ENCODE measurements at places on chromosomes 12 and 14.

DNA sequence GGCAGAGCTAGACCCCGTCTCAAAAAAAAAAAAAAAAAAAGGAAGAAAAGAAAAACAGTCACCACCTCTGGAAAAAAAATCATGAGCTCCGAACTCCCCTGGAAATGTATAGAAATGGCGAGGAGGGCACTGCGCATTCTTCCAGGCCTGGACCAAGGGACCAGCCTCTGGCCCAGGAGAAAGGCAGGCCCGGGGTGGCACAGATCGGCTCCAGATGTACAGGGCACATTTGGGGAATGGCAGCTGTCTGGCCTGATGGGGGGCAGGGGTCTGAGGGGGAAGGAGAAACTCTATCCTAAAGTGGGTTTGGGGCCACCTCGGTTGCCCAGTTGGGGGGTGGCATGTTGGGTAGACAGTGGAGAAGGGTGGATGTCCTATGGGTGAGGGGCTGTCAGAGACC, 46.0 kb upstream of the EML1 start:
- DNase-seq: no peak

DNA sequence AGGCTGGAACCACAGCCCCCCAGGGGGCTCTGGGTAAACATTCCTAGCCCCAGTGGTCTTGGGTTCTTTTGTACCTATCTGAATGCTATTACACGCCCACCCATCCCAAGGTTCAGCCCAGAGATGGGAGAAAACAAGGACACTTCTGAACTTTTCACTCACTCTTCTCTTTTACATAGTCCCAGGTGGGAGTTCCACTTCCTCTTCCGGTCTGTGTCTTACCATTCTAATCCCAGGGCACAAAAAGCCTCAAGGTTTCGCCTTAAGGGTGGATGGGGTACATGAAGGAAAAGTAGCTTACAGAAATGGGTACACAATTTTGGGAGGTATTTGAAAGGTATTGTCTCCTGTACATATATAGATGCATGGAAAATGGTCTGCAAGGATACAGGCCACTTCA, 79.0 kb downstream of the TMEM30B start:
- DNase-seq: no peak

- DNase-seq: no peak
These were observed 41.2 kb downstream of the NKX2-1 start for GRCh38 chr14:36478782-36479181.

- peak; percentile 79 for DNase-seq
These were observed 26.7 kb downstream of the NTN4 start for GRCh38 chr12:95763809-95764253.

DNA sequence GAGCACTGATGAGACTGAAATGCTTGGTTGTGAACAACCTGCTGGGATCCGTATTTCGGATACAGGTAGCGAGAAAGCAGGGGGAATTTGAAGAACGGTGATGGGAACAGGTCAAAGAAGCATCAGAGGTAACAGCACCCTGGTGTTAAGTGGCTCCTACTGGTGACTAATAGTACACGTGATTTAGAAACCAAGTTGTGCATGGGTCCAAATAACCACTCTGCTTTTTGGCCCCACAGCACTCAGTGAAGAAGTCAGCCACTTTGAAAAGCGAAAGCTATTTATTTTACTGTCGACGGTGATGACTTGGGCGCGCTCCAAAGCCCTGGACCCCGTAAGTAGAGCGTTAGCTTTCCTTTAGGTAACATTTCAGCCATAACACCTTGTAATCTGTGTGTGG, 16.7 kb downstream of the AK7 start:
- no peak for DNase-seq

DNA sequence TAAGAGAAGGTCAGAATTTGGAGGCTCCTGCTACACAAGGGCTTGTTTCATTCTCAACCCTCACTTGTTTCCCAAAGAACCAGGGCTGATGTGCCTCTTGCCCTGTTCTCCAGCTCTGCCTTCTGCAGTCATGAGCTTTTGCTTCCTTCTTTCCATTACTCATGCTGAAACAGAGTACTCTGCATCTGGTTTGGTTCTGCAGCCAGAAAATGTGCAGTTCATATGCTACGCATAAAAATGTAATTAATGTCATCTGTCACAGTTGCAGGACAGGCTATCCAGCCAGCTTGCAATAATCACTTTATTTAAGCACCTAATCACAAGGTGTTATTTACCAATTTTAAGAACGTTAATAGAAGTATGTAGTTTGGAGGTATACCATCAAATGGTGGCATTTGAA, 150.2 kb downstream of the SRGAP1 start:
- no peak for DNase-seq

DNA sequence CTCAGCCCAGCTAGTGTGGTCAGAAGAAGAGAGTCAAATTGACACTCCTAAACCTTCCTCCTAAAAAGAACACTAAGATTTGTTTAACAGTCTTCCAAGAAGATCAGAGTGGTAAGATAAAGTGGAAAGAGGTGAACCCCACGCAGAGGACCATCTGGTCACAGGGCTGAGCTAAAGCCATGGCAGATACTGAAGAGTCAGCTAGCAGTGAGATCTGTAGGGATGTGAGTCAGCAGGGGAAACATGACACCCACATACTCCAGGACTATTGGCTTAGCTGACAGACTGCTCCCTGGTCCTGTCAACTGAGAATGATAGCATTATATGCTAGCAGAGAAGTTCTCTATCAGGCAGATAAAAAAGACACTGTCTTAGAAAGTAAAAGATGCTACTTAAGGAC, 269.4 kb upstream of the ALG10 start:
- DNase-seq: no peak

- DNase-seq: no peak
These were observed 92.9 kb downstream of the TESC start for GRCh38 chr12:117006333-117006732.

DNA sequence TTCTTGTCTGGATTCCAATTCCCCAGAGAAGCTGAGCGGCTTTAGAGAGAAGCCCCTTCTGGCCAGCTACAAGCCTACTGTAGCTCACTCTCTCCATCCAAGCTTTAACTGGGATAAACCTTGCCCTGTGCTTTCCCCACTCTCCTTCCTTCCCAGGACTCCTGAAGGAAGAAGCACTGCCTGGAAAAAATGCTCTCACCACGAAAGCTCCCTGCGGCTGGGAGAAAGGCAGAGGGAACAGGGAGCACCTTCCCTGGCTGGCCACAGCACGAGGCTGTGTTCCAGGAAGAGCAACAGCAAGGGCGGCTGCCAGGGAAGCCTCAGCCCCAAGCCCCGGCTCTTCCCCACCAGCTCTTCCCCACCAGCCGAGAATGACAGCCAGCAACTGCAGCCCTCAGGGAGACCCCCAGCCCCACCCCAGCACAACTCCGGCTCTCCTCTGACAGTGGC, 40.8 kb upstream of the PNMA1 start:
- no peak for DNase-seq

DNA sequence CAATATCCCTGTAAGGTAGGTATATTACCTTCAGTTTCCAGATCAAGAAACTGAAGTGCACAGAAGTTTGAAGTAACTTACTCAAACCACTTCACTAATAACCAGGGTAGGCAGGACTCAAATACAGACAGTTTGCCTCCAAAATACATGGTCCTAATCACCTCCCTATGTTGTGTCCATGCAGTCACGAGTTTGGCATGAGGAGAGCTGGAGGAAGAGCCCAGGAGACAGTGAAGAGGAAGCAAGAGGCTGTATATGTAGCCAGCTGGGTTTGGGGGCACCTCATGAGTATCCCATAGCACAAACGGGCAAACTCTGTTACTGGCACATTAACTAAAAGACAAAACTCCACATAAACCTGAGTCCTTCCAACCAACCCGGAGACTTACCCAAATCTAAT, 79.2 kb downstream of the DUSP16 start:
- DNase-seq: no peak

- DNase-seq: no peak
These were observed 136.1 kb upstream of the CCND2 start for GRCh38 chr12:4137441-4137840.

- no peak for DNase-seq
These were observed 52.8 kb downstream of the ARF6 start for GRCh38 chr14:49945448-49946319.

DNA sequence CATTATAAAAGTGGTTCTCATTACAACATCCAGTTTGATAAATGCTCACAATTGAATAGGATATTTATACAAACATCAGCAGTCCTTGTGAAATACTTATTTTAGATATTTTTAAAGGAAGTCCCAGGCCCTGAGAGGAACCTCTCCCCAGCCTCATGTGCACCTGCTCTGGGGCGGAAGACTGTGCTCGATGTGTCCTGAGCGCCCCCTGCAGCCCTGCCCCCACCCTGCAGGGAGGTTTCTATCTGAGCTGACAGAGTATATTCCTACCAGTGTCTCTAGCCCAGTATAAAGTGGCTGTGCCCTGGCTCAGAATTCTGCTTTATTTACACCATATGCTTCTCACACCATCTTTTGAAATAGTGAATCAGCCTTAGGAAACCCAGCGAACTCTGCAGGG, 1349.1 kb downstream of the TMEM121 start:
- no peak for DNase-seq

DNA sequence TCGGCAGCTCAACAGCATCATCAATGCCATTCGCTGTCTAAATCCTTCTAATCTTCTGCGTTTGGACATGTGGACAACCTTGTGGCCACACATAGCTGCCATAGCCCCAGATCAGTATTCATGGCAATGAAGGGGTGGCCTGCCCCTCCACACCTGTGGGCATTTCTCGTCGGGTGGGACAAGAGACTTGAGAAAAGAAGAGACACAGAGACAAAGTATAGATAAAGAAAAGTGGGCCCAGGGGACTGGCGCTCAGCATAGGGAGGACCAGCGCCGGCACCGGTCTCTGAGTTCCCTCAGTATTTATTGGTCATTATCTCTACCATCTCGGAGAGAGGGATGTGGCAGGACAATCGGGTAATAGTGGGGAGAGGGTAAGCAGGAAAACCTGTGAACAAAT, 42.3 kb downstream of the MAGOHB start:
- DNase-seq: no peak

- DNase-seq: no peak
These were observed 1.0 kb downstream of the SH2B3 start for GRCh38 chr12:111406474-111407376.

DNA sequence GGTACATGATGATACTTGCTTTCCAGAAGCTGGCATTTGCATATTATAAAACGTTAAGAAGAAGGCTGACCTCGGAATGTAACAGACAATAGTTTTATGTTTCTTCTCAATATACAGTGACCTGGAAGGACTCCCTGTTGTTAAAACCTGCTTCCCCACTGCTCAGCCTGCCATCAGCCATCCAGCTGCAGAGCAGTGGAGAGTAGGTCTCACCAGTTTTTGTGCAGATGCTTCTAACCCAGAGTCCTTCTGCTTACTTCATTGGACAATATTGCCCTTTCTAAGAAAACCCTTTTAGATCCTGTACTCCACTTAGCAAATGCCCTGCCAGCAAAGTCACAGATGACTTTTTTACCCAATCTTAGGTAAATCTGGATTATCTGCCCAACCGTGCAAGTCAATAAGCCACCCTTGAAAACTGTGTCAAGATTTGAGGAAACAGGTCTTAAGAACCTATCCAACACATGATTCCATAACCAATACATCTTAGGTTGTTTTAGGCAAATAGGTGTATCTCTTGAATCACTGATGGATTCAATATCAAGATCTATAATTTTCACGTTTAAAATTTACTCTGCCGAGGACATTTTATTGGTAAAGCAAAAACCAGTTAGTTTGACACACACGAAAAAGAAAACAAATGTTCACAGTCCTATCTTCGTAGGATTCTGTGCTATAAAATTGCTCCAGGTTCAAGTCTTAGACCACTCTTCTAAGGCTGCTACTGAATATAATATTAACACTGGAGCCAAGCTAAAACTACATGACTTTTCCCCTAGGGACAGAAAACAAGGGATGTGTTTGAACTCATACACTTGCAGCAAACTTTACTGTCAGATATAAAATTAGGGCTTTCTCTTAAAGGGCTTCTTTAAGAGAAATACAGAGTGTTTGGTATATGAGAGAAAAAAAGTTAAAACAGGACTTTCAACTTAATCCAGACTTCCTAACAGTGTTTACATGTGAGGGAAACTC, 5.7 kb downstream of the PHLDA1 start:
- DNase-seq: no peak

- DNase-seq: no peak
These were observed 265.9 kb downstream of the ITPR2 start for GRCh38 chr12:26567126-26567525.

- DNase-seq: no peak
These were observed 166.4 kb upstream of the AVPR1A start for GRCh38 chr12:63317286-63317846.

DNA sequence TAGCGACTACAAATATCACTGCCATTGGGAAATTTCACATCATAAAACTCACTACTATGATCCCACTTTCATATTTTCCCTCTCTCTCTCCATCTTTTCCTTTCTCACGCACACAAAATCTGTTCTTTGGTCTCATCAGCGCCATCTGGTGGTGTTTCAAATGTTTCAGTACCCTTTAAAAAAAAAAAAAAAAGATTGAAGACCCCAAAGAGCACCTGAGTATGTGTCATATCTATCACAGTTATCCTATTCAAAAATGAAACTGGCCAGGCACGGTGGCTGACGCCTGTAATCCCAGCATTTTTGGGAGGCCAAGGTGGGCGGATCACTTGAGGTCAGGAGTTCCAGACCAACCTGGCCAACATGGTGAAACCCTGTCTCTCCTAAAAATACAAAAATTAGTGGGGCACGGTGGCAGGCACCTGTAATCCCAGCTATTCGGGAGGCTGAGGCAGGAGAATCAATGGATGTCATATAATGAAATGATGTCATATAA, 72.4 kb downstream of the TTC9 start:
- no peak for DNase-seq

DNA sequence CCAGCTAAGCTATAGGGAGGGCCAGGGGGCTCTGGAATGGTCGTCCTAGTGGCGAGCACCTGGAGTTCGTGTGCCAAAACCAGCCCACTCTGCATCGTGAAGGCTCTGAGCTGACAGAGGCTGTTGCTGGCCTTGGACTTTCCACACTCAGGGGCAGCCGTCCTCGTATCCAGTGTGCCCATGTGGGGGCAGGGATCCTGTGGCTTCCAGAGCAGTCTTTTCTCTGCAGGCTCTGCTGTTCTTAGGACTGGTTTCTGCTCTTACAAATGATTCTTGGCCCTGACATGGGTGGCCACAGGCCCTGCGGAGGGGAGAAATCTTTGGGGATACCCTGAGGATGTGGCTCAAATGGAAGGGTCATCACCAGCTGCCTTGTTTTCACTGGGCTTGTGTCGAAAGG, 177.4 kb upstream of the FKBP4 start:
- DNase-seq: no peak

All from RWPE2 (cell line).